ENCODE measurements at places on chromosomes 7 and 10.

GRCh38 chr7:27174874-27175625 is 930 bp upstream of the HOXA10 start:
- H3K4me1 ChIP-seq, result peaks cover 8% of the 10 kb centered on the region
- DNase-seq, result no peak
- peaks cover 5% of the 10 kb centered on the region for H3K36me3 ChIP-seq

DNA sequence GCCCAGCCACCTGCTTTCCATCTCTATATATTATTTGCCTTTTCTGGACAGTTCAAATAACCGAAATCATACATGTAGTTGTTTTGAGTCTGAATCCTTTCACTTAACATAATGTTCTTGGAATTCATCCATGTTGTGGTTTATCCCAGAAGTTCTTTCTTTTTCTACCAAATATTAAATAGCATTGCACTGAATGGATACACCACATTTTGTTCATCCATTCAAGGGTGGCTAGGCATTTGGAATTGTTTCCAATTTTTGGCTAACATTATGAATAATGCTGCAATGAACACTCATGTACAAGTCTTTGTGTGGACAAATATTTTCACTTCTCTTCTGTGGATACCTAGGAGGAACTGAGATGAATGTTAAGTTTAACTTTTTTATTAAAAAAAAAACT is 18.0 kb downstream of the DNAJC1 start:
- no peak overlapping the region for H3K4me3 ChIP-seq
- no peak overlapping the region for H3K27ac ChIP-seq
- no peaks in the 10 kb centered on the region for H3K27me3 ChIP-seq
- H3K36me3 ChIP-seq, result peaks cover 5% of the 10 kb centered on the region

- peaks cover 16% of the 10 kb centered on the region for H3K4me1 ChIP-seq
- no peaks in the 10 kb centered on the region for H3K27me3 ChIP-seq
- H3K4me3 ChIP-seq, result no peak overlapping the region
These were observed 19.4 kb downstream of the OGDH start for GRCh38 chr7:44625526-44626471.

DNA sequence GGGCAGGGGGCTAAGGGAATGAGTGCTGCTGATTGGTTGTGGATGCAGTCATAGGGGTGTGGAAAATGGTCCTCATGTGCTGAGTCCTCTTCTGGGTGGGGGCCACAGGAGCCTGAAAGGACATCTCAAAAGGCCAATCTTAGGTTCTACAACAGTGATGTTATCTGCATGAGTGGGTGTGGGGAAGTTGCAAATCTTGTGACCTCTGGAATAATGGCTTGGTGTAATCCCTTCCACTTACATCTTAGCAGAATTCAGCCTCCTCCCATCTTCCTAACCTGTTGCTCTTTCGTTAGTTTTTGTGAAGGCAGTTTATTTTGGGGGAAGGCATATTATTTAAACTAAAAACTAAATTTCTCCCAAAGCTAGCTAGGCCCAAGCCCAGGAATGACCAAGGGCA is 42.0 kb upstream of the OIT3 start:
- peaks cover 15% of the 10 kb centered on the region for H3K36me3 ChIP-seq
- H3K4me1 ChIP-seq, result no peaks in the 10 kb centered on the region
- H3K4me3 ChIP-seq, result no peak overlapping the region
- no peak overlapping the region for H3K27ac ChIP-seq
- DNase-seq, result no peak

DNA sequence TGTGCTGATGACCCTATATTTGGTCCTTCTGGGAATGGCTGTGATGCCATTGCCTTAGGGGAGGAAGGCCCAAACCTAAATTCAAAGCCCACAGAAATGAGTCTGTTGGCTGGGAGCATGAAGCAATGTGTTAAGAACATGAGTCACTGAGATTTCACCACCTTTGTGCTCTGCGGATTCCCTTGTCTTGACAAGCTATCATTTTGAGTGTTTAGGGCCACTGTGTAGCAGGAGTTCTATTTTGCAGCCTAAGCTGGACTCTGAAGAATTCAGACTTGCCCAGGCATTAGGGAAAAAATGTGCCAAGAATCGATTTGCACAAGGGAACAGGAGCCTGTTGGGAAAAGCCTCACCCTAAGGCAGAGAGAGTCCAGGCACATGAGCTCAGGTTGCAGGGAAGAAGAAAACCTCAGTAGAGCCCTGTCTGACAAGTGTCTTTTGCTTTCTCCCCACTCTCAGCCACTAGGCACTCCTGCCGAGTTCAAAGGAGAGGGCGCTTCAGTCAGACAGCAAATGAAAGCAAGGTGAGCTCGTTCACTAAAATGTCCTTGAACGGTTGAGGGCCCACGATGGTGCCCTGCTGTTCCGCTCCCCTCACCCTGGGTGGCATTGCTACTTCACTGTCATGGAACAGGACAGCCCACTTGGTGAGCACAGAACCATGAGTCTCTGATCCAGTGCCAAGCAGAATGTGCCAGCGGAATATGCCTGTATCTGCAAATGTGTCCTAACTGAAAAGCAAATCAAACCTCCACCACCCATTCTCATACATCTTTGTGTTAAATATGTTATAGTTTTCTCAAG is 93.6 kb downstream of the PRLHR start:
- no peak overlapping the region for H3K27ac ChIP-seq
- H3K27me3 ChIP-seq, result peaks cover 13% of the 10 kb centered on the region
- no peaks in the 10 kb centered on the region for H3K4me1 ChIP-seq
- H3K4me3 ChIP-seq, result no peak overlapping the region
- no peaks in the 10 kb centered on the region for H3K36me3 ChIP-seq

DNA sequence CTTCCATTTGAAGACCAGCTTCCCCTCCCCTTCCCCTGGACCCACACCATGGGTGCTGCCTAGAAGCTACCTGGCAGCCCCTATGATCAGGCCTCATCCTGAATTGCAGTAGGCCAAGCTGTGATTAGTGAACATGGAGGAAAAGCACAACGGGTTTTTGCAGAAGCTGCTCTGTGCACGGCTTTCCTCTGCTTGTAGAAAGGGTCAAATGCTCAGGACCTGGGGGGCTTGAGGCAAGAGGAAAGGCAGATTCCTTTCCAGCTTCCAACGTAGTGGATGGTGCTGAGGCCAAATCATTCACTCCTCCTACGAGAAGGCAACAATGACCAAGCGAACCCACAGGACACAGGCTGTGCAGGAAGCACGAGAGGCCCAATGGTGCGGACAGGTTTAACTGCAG is 410.3 kb upstream of the SHH start:
- no peaks in the 10 kb centered on the region for H3K27me3 ChIP-seq
- no peak for DNase-seq
- no peaks in the 10 kb centered on the region for H3K36me3 ChIP-seq
- no peaks in the 10 kb centered on the region for H3K4me1 ChIP-seq
- H3K4me3 ChIP-seq, result no peak overlapping the region
- H3K27ac ChIP-seq, result no peak overlapping the region

DNA sequence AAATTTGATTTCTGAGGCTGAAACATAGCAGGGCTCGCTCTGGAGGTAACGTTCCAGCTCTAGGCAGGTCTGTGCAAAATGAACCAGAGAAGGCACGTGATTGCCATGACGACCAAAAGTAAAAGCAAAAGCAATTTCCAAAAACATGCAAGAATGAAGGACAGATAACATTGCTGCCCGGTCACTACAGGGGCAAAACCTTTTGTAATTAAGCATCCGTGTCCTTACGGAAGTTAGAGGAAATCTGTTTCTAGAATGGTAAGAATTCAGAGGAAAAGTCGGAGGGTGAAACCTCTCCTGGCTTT is 2.9 kb downstream of the KLF6 start:
- peak overlapping the region; percentile 98 for H3K27ac ChIP-seq
- H3K4me1 ChIP-seq, result peaks cover 47% of the 10 kb centered on the region
- peaks cover 2% of the 10 kb centered on the region for H3K27me3 ChIP-seq
- H3K4me3 ChIP-seq, result peak overlapping the region; percentile 94
- no peak for DNase-seq
- H3K36me3 ChIP-seq, result peaks cover 26% of the 10 kb centered on the region

GRCh38 chr10:46536781-46537180 is 19.7 kb downstream of the GPRIN2 start:
- H3K36me3 ChIP-seq, result no peaks in the 10 kb centered on the region
- H3K27ac ChIP-seq, result no peak overlapping the region
- H3K4me1 ChIP-seq, result peaks cover 5% of the 10 kb centered on the region
- no peak for DNase-seq
- no peak overlapping the region for H3K4me3 ChIP-seq
- H3K27me3 ChIP-seq, result peaks cover 32% of the 10 kb centered on the region

GRCh38 chr7:29207162-29207801 is 12.7 kb downstream of the CHN2 start:
- H3K4me1 ChIP-seq, result peaks cover 21% of the 10 kb centered on the region
- H3K27me3 ChIP-seq, result no peaks in the 10 kb centered on the region
- H3K4me3 ChIP-seq, result no peak overlapping the region
- DNase-seq, result no peak

DNA sequence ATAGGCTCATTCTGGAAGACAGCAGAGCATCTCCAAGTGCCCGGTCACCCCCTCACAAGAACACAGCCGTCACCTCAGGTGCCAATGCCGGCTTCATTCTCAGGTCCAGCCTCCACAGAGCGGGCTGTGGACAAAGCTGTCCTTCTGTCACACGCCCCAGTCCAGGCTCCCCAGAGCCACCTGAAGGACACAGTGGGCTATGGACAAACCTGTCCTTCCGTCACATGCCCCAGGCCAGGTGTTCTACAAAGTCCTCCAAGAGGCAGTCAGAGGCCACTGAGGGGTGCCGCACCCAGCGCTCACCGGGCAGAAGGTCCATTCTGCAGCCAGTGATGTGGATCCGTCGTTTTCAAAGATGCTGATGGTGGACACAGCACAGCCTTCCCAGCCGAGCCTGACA is 173.2 kb upstream of the PPP2R2D start:
- peaks cover 29% of the 10 kb centered on the region for H3K4me1 ChIP-seq
- DNase-seq, result no peak
- H3K4me3 ChIP-seq, result no peak overlapping the region

DNA sequence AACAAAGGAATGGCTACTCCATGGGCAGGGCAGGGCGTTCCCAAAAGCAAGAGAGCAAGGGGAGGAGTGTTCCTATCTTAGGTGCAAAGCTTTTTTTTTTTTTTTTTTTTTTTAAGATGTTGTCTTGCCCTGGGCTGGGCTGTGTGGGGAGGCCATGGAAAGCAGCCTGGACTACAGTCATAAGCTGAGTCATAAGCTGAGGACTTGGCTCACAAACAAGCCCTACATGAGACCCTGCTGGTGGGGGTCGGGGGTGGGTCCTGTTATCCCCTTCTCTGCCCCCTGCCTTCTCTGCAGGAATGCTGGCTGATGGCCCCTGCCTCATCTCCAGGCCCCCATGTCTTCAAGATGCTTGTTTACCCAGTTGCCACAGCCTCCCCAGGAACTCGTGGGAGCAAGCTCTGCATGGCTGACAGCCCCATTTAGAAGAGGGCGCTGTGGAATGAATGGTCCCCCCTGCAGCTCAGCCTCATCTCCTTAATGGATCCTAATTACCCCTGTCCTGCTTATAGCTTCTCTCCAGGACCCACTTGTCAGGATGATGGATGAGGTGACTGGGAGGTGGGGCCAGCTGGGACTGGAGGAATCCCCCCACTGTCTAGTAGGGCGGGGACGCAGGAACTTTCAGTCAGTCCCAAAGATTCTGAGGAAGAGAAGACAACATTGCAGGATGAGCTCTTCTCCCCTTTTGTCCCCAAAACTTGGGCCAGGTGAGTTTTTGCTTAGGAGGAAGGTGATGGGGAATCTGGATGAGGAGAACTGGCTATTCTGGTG is 340.8 kb upstream of the PODXL start:
- H3K27me3 ChIP-seq, result peaks cover 10% of the 10 kb centered on the region
- no peaks in the 10 kb centered on the region for H3K36me3 ChIP-seq
- peaks cover 19% of the 10 kb centered on the region for H3K4me1 ChIP-seq
- DNase-seq, result no peak
- H3K4me3 ChIP-seq, result no peak overlapping the region
- H3K27ac ChIP-seq, result no peak overlapping the region

- peaks cover 10% of the 10 kb centered on the region for H3K4me1 ChIP-seq
- DNase-seq, result no peak
- H3K4me3 ChIP-seq, result no peak overlapping the region
- no peaks in the 10 kb centered on the region for H3K27me3 ChIP-seq
- H3K27ac ChIP-seq, result no peak overlapping the region
These were observed 633.5 kb upstream of the ANKRD30A start for GRCh38 chr10:36491926-36492325.

- no peak overlapping the region for H3K27ac ChIP-seq
- DNase-seq, result no peak
- no peak overlapping the region for H3K4me3 ChIP-seq
These were observed 248.2 kb upstream of the KLF14 start for GRCh38 chr7:130982160-130982638.

DNA sequence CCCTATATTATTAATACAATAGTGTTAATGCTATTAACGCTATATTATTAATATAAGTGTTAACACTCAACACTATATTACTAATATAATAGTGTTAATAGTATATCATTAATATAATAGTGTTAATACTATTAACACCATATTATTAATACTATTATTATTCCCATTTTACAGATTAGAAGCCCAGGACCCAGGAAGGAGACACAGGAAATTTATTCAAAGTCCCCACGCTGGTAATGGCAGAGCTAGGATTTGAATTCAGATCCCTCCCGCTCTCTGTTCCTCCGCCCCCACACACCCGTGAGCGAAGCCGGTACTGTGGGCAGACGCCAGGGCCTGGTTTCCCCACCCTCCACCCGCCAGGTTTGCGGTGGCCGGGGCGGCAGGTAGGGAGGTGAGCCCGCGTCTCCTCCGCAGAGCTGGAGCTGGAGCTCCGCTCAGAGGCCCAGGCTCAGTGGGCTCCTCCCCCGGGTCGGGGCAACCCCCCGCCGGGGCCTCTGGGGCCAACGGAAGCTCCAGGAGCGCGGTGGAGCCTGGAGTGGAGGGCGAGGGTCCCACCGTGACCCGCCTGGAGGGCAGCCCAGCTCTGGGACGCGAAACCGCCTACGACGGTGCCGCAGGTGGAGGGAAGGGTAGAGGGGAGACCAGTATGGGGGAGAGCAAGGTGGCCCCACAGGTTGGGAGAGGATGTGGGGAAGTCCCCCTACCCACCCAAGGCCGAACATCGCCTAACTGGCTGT is at the start of gene TMEM225B:
TSS of gene TMEM225B (plus strand) at position 506 of the 740 bp plus-strand sequence. CDS start 6,122 bp downstream, outside the sequence.
- DNase-seq, result no peak
- no peak within 1 kb of the TSS for H3K27ac ChIP-seq
- H3K36me3 ChIP-seq, result no peaks in the 10 kb centered on the region
- no peaks in the 10 kb centered on the region for H3K4me1 ChIP-seq
- H3K4me3 ChIP-seq, result no peak within 1 kb of the TSS

GRCh38 chr7:142883571-142884285 is 1.8 kb downstream of the TRPV6 start:
- peak overlapping the region; percentile 72 for H3K27ac ChIP-seq
- peaks cover 4% of the 10 kb centered on the region for H3K4me1 ChIP-seq

- no peak for DNase-seq
- no peaks in the 10 kb centered on the region for H3K36me3 ChIP-seq
- peaks cover 7% of the 10 kb centered on the region for H3K4me1 ChIP-seq
- H3K27me3 ChIP-seq, result no peaks in the 10 kb centered on the region
These were observed 36.1 kb downstream of the NEUROD6 start for GRCh38 chr7:31304446-31304845.

DNA sequence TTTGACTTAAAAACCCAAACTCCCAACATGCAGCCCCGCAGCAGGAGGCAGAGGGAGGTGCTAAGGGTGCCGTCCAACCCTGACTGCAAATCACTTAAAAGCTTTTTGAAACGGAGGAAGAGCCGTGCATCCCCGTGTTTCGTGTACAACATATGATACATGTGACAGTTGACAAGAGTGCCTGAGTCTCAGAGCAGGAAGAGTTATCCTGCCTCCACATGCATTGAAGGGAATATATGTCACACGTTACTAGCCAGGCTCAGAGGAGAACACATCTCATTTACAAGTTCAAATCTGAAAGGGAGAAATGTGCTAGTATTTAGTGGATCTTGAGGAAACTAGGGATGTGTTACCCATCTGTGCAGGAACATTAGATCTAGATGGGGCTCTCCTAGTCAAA is 69.9 kb downstream of the SDK1 start:
- no peak for DNase-seq
- H3K4me3 ChIP-seq, result no peak overlapping the region
- H3K27ac ChIP-seq, result no peak overlapping the region
- H3K36me3 ChIP-seq, result no peaks in the 10 kb centered on the region
- peaks cover 10% of the 10 kb centered on the region for H3K4me1 ChIP-seq
- H3K27me3 ChIP-seq, result no peaks in the 10 kb centered on the region

Measured in neural crest cell (in vitro differentiated cells).